ENCODE measurements at places on chromosomes 3 and 15. TPM values are rescaled to one million over a fixed set of nuclear protein-coding genes. Genes with fewer than 3 reads are reported as not detected.

TGM5 gene
- total RNA-seq: not detected

SPTSSB gene
- 3.3 TPM for total RNA-seq

ITIH1 gene
- total RNA-seq: not detected

ROPN1B gene
- total RNA-seq: 2.0 TPM

PPP2R3A gene
- 36.3 TPM for total RNA-seq

CRYGS gene
- 1.6 TPM for total RNA-seq

B3GALNT1 gene
- total RNA-seq: 152 TPM

XCR1 gene
- not detected for total RNA-seq

SOX14 gene
- total RNA-seq: not detected

GYG1 gene
- total RNA-seq: 6.9 TPM

HTR3E gene
- not detected for total RNA-seq

ASTE1 gene
- 15.1 TPM for total RNA-seq

LNP1 gene
- 11.0 TPM for total RNA-seq

FEM1B gene
- total RNA-seq: 213 TPM

CP gene
- not detected for total RNA-seq

PRR20G gene
- total RNA-seq: not detected

CCK gene
- total RNA-seq: 54.6 TPM

IL20RB gene
- total RNA-seq: 0.82 TPM

FBLN2 gene
- total RNA-seq: 5.3 TPM

FOXB1 gene
- total RNA-seq: not detected

ANKRD34C gene
- under 0.01 TPM for total RNA-seq

ENTPD3 gene
- total RNA-seq: 3.3 TPM

LRRC2 gene
- 2.4 TPM for total RNA-seq

PPCDC gene
- 3.7 TPM for total RNA-seq

NLGN1 gene
- 59.1 TPM for total RNA-seq

CYP1A2 gene
- not detected for total RNA-seq

PEX5L gene
- total RNA-seq: 40.8 TPM

SCAMP5 gene
- 42.8 TPM for total RNA-seq

VEPH1 gene
- 13.0 TPM for total RNA-seq

SEMA5B gene
- 9.0 TPM for total RNA-seq

CHST14 gene
- total RNA-seq: 0.82 TPM

SIDT1 gene
- total RNA-seq: 8.2 TPM

CRABP1 gene
- 13.9 TPM for total RNA-seq
